ENCODE measurements at places on chromosomes 3 and 15. TPM values are rescaled to one million over a fixed set of nuclear protein-coding genes. Genes with fewer than 3 reads are reported as not detected.

The KLF15 gene
- total RNA-seq = 0.12 TPM

The RTP1 gene
- total RNA-seq = not detected

The PLSCR5 gene
- not detected for total RNA-seq

The DUOXA1 gene
- 0.20 TPM for total RNA-seq

The GRK7 gene
- not detected for total RNA-seq

The KBTBD12 gene
- total RNA-seq = not detected

The TMOD2 gene
- total RNA-seq = 1.7 TPM

The MUSTN1 gene
- 0.52 TPM for total RNA-seq

The TRNT1 gene
- total RNA-seq = 31.0 TPM

The ADGRG7 gene
- not detected for total RNA-seq

The FNDC3B gene
- total RNA-seq = 37.2 TPM

The MCTP2 gene
- total RNA-seq = not detected

The RARRES1 gene
- 7.3 TPM for total RNA-seq

The APH1B gene
- 24.3 TPM for total RNA-seq

The ACKR4 gene
- total RNA-seq = not detected

The SLC2A2 gene
- not detected for total RNA-seq

The PLIN1 gene
- total RNA-seq = not detected

The POTEB2 gene
- total RNA-seq = not detected

The CD200 gene
- not detected for total RNA-seq

The C3orf49 gene
- not detected for total RNA-seq

The A4GNT gene
- total RNA-seq = not detected

The TMEM158 gene
- total RNA-seq = 24.2 TPM

The FOXB1 gene
- total RNA-seq = not detected
